Caki2 (cell line): ENCODE measurements at places on chromosomes 1 and 21. TPM values are rescaled to one million over a fixed set of nuclear protein-coding genes. Genes with fewer than 3 reads are reported as not detected.

Gene AMY1A
- not detected in 2 replicates for total RNA-seq

Gene DSTYK
- 7.2 and 11.1 TPM in 2 replicates for total RNA-seq

Gene TRIM58
- not detected in 2 replicates for total RNA-seq

Gene TSPEAR
- total RNA-seq: not detected in 2 replicates

Gene ZFYVE9
- total RNA-seq: 13.7 and 16.6 TPM in 2 replicates

Gene SPRR3
- not detected in 2 replicates for total RNA-seq

Gene FAF1
- total RNA-seq: 23.7 and 75.4 TPM in 2 replicates

Gene C1orf56
- 0.84 and 1.9 TPM in 2 replicates for total RNA-seq

Gene EMC1
- total RNA-seq: 34.8 and 36.4 TPM in 2 replicates

Gene HMGCS2
- total RNA-seq: not detected in 2 replicates

Gene RWDD3
- 12.0 and 15.9 TPM in 2 replicates for total RNA-seq

Gene CALML6
- not detected in 2 replicates for total RNA-seq
